IMR-90 (cell line): ENCODE measurements at places on chromosomes 3 and 15.

DNA sequence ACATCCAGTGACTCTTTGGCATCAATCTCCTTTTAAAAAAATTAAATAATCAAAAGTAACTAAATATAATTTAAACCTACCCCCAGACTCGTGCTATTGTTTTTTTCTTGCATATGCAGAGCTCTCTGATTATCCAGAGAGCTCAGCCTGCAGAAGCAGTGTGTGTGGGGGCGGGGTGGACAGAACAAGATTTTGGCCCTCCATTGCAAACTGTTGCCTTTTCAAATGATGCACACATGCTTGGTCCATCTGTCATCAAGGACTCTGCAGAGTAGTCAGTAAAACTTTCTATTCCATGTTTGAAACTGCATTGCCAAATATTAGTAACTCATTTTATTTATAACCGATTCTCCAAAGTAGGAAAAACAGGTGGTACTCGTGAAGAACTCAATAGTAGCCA, 28.6 kb upstream of the STXBP5L start:
- no peak overlapping the region for H3K4me3 ChIP-seq
- H3K27me3 ChIP-seq, result no peaks in the 10 kb centered on the region
- DNase-seq, result no peak
- H3K4me1 ChIP-seq, result no peaks in the 10 kb centered on the region

DNA sequence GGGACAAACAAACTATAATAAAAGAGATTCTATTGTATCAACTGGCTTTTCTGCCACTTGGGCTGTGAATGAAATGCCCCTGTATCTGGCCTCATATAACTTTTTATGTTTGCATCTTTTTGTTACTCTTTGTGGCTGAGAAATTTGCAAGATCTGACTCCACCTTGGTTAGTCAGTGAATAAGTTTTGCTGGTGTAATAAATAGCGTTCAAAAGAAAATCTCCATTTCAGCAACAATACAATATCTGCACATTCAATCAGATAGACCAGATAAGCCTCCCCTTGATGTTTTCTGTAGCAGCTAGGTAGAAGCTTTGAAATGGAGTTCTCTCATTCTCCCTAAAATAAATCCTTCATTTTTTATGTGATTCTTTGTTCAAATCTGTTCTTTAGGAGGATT, 12.0 kb downstream of the TRAT1 start:
- no peak overlapping the region for H3K4me3 ChIP-seq
- no peak overlapping the region for H3K27ac ChIP-seq
- no peak for DNase-seq

- H3K4me1 ChIP-seq, result no peaks in the 10 kb centered on the region
- H3K36me3 ChIP-seq, result no peaks in the 10 kb centered on the region
- DNase-seq, result no peak
- no peak overlapping the region for H3K4me3 ChIP-seq
- no peak overlapping the region for H3K27ac ChIP-seq
These were observed 64.1 kb downstream of the LRRK1 start for GRCh38 chr15:100983221-100983620.

- H3K36me3 ChIP-seq, result no peaks in the 10 kb centered on the region
- H3K4me3 ChIP-seq, result no peak overlapping the region
- DNase-seq, result no peak
- H3K27me3 ChIP-seq, result no peaks in the 10 kb centered on the region
- no peak overlapping the region for H3K27ac ChIP-seq
- H3K4me1 ChIP-seq, result peaks cover 7% of the 10 kb centered on the region; the same call in 1 of the 2 replicates
These were observed 337.8 kb downstream of the MECOM start for GRCh38 chr3:169325521-169326220.

GRCh38 chr15:69751566-69751965, 298.9 kb downstream of the RPLP1 start:
- no peaks in the 10 kb centered on the region for H3K36me3 ChIP-seq
- no peak overlapping the region for H3K27ac ChIP-seq
- H3K27me3 ChIP-seq, result peaks cover 33% of the 10 kb centered on the region
- no peaks in the 10 kb centered on the region for H3K4me1 ChIP-seq
- DNase-seq, result no peak
- no peak overlapping the region for H3K4me3 ChIP-seq

DNA sequence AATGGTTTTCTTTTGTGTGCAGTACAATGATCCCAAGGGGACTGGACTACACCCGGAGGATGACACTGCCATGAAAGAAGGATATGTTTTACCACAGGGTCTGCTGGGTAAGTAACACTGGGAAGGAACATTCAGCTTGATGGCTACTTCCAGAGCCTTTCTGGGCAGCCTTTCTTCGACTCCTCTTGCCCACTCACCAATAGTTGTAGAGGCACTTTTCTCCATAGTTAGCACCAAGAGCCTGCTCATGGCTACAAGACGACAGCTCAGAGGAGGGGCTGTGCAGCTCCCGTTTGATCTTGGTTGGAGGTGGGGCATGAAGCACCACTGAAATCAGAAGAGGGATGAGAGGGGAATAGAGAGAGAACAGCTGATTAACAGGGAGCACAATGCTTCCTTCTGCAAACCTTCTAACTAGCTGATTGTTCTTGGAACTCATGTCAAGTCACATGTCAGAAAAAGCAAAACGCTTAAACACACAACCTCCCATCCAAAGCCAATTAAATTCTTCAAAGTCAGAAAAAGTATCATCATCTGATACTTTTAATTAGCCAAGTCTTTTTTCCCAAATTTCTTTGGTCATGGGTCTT, 27.9 kb downstream of the ETV5 start:
- H3K4me3 ChIP-seq, result no peak overlapping the region
- peaks cover 2% of the 10 kb centered on the region for H3K4me1 ChIP-seq
- DNase-seq, result no peak
- no peak overlapping the region for H3K27ac ChIP-seq
- no peaks in the 10 kb centered on the region for H3K27me3 ChIP-seq

DNA sequence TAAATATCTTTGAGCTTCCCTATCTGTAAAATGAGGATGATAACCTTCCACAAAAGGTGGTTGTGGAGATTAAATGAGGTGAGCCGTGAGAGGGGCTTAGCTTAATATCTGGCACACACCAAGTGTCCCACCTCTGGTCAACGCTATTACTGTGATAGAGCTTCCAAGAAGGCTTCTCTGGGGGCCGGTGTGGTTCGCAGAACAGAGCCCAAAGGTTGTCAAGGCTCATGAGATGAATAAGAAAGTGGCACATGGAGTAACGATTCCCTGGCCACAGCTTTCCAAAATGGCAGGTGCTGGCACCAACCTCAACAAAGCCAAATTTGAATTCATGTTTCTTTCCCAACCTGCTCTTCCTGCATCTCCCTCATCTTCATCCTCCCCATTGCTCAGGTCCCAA, 10.4 kb downstream of the KY start:
- no peak overlapping the region for H3K4me3 ChIP-seq
- no peaks in the 10 kb centered on the region for H3K4me1 ChIP-seq
- DNase-seq, result no peak

DNA sequence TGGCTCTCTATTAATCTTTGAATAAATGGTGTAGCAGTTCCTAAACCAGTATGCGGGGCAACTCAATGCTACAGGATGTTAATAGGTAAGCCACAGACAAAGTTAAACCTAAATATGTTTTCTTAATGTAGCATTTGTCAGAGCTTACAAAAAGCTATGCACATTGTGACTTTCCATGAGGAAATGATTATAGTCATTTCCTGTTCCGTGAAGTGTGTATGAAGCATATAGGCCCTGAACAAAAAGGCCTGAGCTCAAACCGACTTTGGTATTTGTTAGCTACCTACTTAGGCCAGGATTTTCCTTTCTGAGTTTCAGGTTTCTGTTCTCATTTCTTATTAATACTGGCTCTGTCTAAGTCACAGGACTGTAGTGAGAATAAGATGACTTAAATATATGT, 14.2 kb downstream of the ZNF80 start:
- H3K27ac ChIP-seq, result no peak overlapping the region
- H3K4me1 ChIP-seq, result no peaks in the 10 kb centered on the region
- H3K27me3 ChIP-seq, result peaks cover 17% of the 10 kb centered on the region
- H3K4me3 ChIP-seq, result no peak overlapping the region
- DNase-seq, result no peak

DNA sequence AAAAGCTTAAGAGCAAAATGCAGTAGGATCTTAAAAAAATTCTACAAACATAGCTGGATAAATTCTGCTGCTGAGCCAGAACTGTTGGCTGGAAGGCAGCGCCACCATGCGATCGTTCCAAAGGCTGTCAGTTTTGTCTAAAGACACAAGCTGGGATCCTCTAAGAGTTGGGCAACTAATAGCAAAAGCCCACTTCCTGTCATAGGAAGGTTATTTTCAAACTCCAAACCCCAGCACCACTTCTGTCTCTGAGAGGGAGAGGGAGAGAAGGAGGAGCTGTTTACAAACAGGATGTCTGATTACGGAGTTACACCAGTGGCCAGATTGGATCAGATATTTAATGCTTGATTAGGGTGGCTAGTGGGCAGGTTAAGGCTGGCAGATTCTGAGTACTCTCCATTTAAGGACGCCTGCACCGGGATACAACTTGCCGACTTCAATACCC, 44.0 kb downstream of the EIF4E3 start:
- DNase-seq, result peak; percentile 83
- H3K4me3 ChIP-seq, result no peak overlapping the region
- H3K27me3 ChIP-seq, result no peaks in the 10 kb centered on the region
- peak overlapping the region; percentile 51; the same call in 1 of the 2 replicates for H3K27ac ChIP-seq

DNA sequence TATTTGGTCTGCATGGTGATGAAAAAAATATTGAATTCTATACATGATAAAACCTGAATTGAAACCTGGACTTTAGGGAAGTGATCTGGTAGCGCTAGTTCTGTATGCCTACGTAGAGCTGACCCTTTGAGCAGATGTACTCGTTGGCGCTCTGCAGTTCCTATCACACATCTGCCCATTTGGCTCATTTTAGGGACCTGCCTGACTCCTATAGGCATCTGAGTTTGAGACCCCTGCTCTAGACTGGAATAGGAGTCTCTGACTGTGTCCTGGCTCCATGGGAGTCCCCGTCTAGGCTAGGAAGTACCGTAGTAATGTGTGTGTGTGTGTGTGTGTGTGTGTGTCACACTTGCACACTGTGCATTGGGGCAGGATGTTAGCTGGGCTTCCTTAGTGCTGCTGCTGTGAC, 21.2 kb downstream of the STARD5 start:
- peaks cover 2% of the 10 kb centered on the region for H3K4me1 ChIP-seq
- DNase-seq, result no peak
- no peaks in the 10 kb centered on the region for H3K27me3 ChIP-seq
- no peak overlapping the region for H3K27ac ChIP-seq
- peaks cover 30% of the 10 kb centered on the region; the same call in 1 of the 2 replicates for H3K36me3 ChIP-seq

- H3K36me3 ChIP-seq, result no peaks in the 10 kb centered on the region
- H3K27me3 ChIP-seq, result peaks cover 18% of the 10 kb centered on the region
- no peaks in the 10 kb centered on the region for H3K4me1 ChIP-seq
- no peak overlapping the region for H3K4me3 ChIP-seq
- no peak for DNase-seq
- H3K27ac ChIP-seq, result no peak overlapping the region
These were observed 5.5 kb upstream of the SPG11 start for GRCh38 chr15:44668921-44669320.

DNA sequence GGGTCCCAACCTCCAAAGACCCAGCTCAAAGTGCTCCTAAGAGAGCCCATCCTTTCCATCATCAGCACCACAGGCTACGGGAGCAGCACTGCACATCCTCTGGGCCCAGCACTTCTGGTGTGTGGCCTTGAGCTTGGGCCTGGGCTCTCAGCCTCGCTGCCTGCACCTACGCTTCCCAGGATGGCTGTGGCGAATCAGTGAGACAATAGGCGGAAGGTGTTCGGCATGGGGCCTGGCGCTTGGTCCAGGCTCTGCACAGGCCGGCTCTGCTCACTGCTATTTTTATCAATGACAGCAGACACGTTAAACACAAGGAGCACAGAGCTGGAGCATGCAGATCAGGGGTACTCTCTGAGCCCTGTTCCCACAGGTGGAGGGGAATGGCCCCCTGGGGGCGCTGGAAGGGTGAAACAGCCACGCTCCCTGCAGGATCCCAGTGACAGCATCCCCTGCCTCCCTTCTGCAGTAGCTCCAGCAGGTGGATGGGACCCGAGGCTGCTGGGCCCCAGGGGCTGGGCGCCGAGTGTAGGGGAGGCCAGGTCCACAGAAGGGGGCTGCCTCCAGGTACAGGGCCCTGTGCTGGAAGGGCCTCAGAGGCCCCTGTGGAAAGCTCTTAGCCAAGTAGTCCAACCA, 90.0 kb upstream of the RPL32 start:
- H3K27me3 ChIP-seq, result no peaks in the 10 kb centered on the region
- no peak for DNase-seq
- peaks cover 4% of the 10 kb centered on the region; the same call in 1 of the 2 replicates for H3K4me1 ChIP-seq
- peaks cover 36% of the 10 kb centered on the region for H3K36me3 ChIP-seq

GRCh38 chr3:64612916-64613526, 74.8 kb downstream of the ADAMTS9 start:
- H3K36me3 ChIP-seq, result peaks cover 17% of the 10 kb centered on the region
- H3K27me3 ChIP-seq, result no peaks in the 10 kb centered on the region
- H3K4me3 ChIP-seq, result no peak overlapping the region

DNA sequence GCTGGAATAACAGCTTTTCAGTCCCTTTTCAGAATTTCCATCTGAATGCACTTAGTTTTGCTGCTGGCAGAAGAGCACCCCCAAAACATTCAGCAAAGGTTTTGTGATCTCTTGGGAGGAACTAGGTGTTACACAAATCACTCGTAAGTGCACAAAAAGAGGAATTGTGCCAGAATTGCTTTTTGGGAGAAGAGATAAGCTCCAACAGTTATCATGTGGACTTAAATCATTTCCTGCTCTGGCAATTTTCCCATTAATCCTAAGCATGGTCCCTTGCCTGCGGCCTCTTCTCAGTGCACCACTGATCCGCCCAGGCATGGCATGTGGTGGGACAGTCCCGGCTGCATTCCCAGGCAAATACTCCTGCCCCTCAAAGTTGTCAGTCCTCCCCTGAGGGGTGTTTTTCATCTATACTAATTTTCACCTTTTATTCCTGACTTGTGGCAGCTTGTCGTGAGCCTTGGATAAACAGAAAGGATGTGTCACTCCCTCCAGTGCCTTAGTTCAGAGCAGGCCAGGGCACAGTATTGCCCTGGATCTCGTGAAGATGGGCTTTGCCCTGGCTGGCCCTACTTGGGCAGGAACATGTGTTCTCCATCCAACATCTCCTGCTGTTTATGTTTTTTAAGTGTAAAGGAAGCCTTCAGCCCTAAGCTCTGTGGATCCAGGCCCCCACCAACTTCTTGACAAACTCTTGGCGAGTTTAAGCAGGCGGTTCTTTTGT, 44.6 kb upstream of the VILL start:
- peaks cover 30% of the 10 kb centered on the region for H3K4me1 ChIP-seq
- peak overlapping the region; percentile 96 for H3K27ac ChIP-seq
- no peak overlapping the region for H3K4me3 ChIP-seq
- no peaks in the 10 kb centered on the region for H3K27me3 ChIP-seq
- DNase-seq, result peak; percentile 67
